Activated CD4-positive, alpha-beta T cell treated with anti-CD3 and anti-CD28 coated beads, Interleukin-2, amount 50 U/mL, for 1 hour (primary cell): ENCODE measurements at places on chromosomes 6 and 20.

DNA sequence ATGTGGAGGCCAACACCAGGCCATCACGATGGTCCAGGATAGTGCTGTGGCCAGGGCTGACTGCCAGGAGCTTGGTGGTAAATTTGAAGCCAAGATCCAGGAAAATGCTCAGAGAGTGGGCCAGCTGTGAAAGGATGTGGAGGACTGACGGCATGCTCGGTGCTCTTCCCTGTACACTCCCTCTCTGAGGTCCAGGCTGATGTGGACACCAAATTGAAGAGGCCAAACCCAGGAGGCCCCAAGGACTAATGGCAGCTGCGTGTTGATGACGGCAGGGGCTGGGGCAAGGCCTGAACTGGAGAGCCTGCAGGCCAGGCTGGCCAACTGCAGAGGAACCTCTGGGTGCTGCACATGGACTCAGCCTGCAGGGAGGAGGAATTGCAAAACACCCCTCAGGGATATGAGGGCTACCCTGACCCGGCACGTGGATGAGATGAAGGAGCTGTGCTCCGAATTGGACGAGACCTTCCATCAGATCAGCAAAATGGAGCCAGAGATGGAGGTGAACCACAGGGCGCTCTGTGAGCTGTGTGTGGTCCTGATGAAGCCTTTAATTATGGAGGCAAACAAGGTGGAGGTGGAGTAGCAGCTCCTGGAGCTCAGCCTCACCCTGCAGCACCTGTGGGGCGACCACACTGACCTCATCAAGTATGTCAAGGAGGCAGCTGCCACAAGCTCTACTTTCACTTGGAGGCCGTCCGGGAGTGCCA is 6.9 kb upstream of the RAET1E start:
- no peak for DNase-seq

GRCh38 chr6:127539272-127539671 is 20.1 kb upstream of the MTCL3 start:
- no peak for DNase-seq

DNA sequence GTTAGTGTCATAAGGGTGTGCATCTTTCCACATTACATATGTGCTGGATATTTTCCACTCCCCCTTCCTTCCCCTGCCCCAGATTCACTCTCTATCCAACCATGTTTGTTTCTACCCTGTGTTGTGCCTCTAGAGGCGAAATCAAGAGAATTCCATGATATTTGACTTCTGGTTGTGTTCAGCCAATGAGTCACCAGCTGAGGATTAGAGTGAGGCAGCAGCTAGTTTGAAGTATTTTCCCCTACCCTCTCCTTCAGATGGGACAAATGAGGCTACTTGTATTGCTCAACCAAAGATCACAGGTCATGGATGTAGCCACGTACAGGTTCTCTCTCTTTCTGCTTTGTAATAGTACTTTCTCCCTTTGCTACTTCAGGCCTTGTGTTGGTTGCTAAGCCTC is 24.5 kb upstream of the OR2J2 start:
- no peak for DNase-seq

DNA sequence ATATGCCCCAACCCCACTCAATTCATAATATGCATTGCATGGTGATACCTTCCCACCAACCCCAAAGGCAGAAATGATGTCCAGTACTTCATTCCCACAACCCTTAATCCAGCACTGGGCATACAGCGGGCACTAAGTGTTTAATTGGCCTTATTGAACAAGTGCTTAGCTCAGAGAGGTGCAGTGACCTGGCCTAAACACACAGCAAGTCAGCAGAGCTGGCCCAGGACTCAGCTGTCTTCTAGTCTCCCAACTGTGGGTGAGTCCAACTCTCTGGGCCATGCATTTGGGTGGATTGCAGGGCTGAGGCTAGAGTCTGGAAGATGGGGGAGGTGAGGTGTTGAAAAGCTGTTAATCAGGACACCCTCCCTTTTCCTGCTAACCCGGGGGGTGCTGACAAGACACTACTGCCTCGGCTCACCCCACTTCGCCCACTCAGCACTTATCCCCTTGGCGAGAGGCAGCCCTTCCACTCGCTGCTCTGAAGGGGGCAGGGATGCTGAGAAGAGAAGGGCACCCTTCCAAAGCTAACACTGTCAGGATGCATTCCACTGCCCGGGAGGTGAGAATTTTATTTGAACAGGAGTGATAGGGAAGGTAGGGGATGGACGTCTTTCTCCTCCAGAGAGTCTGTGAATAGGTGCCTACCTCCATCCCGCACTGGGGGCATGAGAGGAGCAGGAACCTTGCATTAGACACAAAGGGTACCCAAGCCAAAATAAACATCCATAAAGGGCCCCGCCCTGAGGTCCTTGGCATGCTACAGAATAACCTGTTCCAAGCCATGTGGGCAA is 14.2 kb downstream of the KCNK5 start:
- no peak for DNase-seq

- DNase-seq = no peak
Observed at GRCh38 chr6:21666201-21666691, 72.7 kb downstream of the SOX4 start.

- DNase-seq = no peak
Observed at GRCh38 chr6:166987448-166987847, 11.7 kb upstream of the CEP43 start.

DNA sequence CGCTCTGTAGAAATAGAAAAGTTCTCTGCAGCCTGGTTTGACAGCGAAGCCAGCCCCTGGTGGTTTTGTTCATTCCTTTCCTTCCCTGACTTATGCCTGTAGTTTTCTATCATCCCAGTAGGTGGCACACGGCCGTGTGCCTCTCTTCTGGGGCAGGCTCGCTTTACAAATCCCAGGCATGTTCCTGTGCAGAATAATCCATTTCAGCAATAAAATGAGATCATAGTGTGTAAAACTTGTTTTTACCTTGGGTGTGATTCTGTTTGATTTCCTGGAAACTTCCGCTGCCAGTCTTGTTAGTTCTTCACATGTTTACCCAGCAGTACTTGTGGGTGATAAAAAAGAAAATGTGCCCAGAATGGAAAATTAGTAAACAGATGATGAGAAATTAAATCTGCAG is 7.4 kb upstream of the INSM1 start:
- DNase-seq = peak; percentile 3

- DNase-seq = no peak
Observed at GRCh38 chr6:5141046-5141445, 55.9 kb downstream of the PPP1R3G start.

DNA sequence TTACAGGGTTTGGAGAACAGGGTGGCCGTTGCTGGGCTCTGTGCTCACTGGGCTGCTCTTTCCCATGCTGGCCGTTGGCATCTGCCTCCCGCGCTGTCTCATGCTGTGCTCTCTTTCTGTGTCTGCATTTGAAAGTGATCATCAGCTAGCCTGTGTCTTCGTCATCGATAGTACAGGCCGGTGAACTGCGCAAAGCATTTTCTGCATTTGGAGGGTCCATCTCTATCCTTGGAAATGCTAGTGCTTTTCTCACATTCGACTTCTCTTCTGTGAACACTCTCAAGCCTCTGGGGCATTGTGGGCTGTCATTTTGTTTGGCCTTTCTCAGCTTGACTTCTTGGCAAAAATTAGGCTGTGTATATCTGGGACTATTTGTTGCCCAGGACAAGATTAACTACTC is 6.8 kb upstream of the SNHG17 start:
- DNase-seq = no peak

DNA sequence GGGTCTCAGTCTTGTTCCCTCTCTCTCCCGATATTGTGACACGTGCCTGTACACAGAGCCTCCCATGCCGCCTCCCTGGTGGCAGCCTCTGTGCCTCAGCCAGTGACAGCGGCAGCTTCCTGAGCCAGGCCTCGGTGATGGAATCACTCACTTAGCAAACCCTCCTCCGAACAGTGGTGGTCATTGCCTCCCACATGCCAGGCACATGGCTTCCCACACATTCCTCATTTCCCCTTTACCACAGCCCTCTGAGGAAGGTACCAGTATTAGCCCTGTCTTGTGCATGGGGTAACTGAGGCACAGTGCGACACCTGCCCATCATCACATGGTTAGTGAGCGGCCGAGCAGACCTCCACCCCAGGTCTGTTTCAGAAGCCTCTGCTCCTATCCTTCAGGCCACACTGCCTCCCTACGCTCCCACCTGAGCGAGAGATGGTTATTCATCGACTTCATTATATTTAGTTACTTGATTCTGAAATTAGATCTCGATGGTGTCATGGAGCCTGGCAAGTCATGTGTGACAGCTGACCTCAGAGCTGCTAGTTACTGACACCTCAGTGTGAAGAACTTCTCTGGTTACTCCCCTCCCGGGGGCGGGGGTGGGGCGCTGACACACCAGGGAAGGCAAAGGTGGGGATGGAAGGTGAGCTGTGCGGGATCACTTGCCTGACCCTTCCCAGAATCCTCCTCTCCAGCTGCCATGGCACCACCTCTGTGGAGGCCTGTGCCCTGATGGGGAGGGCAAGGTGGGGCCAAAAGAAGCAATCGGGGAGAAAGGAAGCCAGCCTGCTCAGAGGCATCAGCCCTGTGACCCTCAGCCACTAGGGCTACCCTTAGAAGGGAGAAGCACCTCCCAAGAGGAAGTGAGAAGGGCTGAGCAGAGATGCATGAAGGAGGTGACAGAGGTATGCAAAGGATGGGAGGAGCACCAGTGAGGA is 17.9 kb downstream of the MDGA1 start:
- DNase-seq = no peak

DNA sequence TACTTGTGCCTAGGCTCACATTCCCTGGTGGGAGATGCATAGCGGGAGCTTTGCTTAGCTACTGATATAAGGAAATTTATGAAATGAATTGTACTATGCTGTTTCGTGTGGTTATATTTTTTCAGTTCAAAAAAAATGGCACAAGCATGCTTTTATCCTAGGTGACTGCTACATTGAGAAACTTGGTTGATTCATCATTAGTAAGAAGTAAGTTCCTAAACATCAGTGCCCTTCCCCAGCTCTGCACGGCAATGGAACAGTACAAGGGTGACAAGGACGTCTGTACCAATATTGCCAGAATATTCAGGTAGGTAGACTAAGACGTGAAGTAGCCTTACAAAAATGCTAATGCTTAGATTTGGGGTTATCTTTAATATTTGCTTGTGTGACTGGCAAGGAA is 79.7 kb downstream of the ARMC2 start:
- no peak for DNase-seq

DNA sequence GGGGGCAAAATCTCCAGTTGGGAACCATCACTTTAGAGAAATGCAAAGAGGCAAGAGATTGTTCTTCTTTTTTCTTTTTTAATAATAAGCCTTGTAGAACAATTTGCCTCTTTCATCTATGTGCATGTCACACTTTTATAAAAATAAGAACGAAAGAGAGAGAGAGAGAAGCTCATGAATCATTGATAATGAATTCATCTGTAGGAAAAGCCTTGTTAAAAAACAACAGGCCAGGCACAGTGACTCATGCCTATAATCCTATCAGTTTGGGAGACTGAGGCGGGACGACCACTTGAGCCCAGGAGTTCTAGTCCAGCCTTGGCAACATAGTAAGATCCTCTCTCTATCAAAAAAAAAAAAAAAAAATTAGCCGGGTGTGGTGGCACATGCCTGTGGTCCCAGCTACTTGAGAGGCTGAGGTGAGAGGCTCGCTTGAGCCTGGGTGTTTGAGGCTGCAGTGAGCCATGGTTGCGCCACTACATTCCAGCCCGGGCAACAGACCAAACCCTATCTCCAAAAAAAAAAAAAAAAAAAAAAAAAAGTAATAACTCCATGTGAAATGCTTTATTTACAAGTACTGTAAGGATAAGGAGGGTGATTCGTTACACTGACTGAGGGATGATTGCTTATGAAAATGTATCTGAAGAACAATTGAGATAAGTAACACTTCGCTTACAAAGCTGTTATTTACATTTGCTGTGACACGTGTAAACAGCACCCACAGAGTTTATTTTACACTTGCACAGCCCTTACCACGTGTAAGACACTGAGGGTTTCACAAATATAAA is 6.0 kb downstream of the CCN5 start:
- no peak for DNase-seq

DNA sequence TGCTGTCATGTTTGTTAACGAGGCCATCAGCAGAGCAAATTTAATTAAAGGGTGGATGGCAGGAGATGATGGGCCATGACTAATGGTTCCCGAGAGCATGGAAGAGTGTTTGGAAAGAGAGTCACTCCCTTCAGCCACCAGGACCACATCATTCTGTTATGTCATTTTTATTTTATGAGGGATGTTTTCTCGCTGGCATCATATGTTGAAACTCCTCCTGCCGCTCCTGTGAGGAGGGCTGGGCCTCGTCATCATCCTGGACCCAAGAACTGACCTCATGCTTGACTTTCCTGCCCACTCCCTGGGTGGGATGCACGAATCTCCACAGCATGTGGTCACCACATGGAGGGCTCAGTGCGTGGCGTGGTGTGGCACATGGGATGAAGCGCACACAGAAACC is 86.4 kb upstream of the FRMD1 start:
- no peak for DNase-seq

GRCh38 chr6:45378334-45378926 is 696 bp upstream of the SUPT3H start:
- DNase-seq = no peak

DNA sequence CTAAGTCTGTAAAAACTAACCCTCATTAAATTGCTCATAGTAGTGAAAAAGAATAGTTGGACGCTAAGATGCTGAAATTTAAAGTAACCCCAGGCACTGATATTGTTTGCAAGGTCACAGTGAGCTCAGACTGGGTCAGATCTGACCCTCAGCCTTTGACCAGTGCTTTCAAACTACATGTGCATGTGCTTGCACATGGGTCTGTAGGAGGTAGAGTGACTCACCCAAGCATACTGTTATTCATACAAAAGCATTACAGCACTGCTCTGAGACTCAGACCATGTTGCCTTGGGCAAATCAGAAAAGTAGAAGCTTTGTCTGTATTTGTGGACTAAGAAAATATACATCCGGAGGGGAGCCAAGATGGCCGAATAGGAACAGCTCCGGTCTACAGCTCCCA is 326.4 kb upstream of the MARCKS start:
- no peak for DNase-seq

- DNase-seq = no peak
Observed at GRCh38 chr6:157292202-157292601, 31.1 kb downstream of the TMEM242 start.

- DNase-seq = no peak
Observed at GRCh38 chr6:516213-516612, 124.7 kb downstream of the IRF4 start.

DNA sequence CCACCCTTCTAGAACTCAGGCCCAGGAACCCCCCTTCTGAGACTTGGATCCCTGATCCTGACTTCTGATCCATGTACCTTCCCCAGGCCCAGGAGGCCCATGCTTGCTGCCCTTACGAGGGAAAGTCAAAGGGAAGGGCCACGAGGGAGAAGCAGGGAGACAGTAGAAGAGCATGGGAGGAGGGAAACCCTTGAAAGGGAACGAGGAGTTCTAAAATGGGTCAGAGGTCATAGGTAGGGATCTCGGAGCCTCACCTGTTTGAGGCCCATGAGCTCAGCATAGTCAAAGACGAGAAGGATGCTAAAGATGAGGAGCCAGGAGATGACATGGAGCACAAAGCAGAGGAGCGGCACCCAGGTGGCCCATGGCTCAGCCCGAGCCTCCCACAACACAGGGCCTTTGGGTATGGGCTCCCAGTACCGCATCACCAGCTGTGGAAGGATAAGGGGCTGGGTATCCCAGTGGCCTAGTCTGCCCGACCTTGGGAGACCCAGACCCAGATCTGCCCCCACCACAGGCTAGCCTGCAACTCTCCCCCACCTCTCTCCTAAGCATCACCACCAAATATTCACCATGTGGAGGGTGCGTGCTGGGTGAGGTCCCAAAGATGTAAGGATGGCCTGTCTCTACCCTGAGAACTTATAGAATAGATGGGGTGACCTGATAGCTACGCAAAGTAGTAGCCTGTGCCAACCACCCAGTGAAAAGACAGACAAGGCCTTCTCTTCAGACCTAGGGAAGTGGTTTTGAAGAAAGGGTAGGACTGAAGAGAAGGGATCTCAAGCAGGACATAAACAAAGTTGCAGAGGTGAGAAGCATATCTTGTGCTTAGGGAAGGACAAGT is 1.5 kb downstream of the NRM start:
- no peak for DNase-seq
